Hippocampal formation (tissue), 2 donors: ENCODE measurements at places on chromosomes 5 and 9.
A peak's percentile ranks its signal among the peaks of the same experiment; 100 is the strongest.

- DNase-seq = no peak
Measured at GRCh38 chr9:7075154-7075553, 317.4 kb downstream of the KDM4C start.

DNA sequence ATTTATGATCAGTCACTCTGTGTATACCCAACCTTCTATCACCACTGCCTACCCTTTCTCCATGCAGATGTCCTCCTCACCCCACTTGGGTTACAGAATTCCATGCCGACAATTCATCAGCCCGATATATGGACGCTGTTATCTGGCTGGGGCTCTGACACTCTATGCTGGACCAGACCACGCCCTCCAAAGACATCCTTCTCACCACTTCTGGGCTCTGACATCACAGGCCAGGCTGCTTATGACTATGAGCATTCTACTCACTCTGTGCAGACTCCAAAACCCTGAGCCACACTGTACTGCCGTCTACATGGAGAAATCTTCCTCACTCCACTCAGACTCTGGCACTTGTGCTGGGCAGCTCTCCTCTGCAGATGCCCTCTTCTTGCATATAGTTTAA is 7.6 kb upstream of the AK3 start:
- no peak for DNase-seq

- DNase-seq = peak; percentile 36
Measured at GRCh38 chr5:98769210-98769958, 4.1 kb upstream of the RGMB start.

- DNase-seq = no peak
Measured at GRCh38 chr9:70701163-70701562, 286.7 kb upstream of the KLF9 start.

DNA sequence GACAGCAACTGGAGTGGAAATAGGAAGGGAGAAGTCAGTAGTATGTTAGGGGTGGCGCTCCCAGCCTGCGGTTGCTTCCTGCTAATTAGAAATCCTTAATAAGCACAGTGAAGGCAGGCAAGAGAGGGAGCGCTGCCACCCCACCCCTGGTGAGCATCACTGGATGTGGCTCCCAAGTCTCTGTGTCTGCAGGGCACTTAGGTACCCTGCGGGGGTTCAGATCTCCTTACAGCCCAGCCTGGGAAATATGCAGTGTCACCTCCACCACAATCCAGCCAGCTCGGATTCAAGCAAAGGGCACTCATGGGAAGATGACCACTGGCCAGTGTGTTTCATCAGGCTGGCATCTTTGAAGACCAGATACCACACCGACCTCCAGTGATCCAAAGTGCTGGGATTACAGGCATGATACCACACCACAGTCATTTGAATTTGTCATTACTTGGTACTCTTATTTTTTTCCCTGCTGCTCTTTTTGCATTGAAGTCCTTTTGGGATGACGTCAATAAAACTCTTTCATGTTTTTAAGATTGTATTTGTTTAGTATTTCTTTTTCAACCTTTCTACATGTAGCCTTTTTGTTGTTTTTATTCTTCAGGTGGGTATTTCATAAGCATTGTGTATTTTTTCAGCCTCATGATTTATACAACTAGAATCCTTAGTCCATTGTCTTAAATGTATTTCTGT is 90.1 kb downstream of the ANKRD18B start:
- no peak for DNase-seq

DNA sequence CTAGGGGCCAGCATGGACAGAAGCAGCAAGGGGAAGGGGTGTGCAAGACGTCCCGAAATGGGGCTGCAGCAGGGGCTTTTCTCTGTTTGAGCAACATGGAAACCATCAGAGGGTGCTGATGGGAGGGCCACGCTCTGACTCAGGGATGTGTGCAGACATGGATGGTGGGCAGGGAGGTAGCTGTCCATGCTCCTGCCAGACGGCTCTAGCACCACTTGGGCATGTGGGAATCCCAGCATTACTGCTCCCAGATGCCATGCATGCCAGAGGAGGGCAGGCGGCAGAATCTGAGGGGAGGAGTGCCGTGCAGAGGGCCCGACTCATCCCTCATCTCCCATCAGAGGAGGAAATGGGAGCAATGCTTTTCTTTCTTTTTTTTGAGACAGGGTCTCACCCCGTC is 45.6 kb upstream of the SLC25A51 start:
- DNase-seq = no peak

DNA sequence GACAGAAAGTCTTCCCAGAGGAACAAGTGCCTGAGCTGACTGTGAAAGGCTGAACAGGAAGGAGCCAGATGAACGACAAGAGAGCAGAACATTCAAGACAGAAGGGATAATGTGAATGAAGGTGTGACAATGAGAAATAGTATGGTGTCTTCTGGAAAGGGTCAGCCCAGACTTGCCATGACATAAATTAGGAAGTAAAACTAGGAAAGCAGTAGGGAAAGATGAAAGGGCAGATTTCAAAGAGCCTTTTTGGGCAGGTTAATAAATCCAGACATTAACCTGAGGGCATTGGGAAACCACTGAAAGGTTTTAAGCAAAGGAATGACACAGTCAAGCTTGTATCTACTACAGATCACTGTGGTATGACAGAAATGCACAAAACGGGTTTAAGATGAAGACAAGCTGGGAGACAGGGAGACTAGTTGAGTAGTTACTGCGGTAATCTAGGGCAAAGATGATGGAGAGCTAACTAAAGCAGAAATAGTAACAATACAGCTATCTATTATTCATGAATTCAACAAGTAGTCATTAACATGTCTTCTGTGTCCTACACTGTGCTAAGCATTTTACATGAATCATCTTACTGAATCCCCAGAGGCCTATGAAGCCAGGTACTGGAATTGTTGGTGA is 580.9 kb upstream of the WWC1 start:
- no peak for DNase-seq

- DNase-seq = peak; percentile 18
Measured at GRCh38 chr9:114205171-114206015, 50.1 kb downstream of the COL27A1 start.

- DNase-seq = no peak
Measured at GRCh38 chr5:14286574-14287421, 143.7 kb downstream of the TRIO start.

DNA sequence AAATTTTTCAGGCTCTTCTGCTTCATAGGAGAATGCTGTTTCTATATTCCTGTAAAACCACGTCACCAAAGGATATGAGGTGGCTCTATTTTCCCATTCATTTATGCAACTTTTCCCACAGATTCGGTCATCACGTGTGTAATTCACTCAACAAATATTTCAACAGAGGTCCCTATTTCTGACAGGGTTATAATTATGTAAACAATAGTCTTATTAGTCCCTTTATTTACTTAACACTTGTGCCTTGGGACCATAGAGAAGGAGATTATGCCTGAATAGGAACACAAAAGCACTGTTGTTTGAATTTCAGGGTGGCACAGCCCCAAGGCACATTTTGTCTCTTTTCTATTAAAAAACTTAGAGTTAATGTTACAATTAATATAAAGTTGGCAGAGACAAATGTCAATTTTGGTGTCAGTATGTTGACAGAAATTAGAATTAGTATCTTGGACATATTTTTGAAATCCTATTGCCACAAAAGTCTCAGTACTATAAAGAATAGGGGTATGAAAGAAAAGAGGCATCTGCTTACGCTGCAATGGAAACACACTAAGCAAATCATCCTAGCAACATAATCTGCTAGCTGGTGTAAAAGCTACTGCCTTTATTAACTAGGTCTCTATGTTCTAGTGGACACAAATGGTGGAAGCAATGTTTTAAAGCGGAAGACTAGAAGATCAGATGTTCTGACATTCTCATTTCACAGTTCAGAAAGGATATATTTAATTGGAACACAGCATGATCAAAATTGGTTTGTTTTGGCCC is 229.1 kb upstream of the TBCA start:
- DNase-seq = peak; percentile 59

DNA sequence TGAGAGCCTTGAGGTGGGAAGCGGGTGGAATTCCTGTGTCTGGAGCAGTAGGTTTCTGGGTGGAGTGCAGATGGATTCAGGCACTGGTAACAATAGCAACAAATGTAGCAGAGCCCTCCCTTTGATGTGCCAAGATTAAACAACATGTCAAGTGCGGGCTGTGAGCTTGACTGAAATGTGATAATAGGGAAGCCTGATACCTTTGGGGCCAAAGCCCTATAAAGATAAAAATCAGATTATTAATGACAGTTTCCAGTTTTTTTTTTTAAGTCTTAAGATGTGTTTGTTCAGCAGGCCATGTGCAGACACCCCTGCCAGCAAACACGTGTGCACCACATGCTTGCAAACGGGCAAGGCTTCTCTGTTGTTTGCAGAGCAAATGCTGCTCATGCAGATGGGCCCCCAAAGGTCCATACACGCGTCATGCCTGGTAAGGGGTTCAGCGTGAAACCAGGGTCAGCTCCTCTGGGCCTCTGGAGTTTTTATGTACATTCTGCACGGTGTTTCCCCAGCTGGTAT is 193.2 kb downstream of the GADD45G start:
- no peak for DNase-seq

DNA sequence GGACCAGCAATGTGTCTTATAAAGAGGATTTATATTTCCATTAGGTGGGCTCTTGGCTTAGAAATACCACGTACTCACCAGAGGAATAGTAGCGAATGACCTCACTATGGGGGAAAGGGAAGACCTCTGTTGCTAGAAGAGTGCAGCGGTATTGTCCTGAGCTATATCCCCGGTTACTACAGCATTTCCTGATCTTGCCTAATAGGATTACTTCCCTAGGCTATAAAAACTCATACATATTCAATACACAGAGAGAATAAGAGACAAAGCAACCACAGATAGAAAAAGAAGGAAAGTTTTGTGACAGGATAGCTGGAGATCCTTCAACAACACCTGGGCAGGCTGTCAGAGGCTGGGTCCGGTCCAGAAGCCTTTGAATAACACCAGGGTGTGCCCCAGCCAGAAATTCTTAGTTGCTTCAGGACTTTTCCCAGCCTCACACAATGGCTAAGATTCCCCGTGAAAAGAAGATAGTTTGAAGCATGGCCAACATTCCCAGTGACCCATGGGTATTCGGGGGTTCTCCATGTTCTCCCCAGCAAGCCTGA is 85.4 kb downstream of the TRIM36 start:
- DNase-seq = no peak

DNA sequence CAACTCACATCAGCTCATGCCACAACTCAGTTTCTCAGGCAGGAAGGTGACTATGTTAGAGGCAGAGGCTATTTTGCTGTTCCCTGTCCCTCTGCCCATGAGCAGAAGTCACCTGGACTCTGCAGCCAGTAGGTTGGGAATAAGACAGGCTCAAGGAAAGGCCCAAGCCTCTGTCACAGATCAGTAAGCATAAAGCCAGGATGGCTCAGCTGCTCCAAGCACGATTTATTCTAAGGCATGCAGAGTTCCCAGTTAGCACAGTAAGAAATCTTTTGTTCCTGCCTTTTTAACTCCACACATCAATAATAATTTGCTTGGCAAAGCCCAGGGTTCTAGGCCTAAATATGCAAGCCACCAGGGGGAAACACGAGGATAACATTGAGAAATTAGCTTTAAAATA is 249.0 kb upstream of the ADRA1B start:
- no peak for DNase-seq

GRCh38 chr5:143592648-143593047 is 189.2 kb upstream of the NR3C1 start:
- DNase-seq = no peak

DNA sequence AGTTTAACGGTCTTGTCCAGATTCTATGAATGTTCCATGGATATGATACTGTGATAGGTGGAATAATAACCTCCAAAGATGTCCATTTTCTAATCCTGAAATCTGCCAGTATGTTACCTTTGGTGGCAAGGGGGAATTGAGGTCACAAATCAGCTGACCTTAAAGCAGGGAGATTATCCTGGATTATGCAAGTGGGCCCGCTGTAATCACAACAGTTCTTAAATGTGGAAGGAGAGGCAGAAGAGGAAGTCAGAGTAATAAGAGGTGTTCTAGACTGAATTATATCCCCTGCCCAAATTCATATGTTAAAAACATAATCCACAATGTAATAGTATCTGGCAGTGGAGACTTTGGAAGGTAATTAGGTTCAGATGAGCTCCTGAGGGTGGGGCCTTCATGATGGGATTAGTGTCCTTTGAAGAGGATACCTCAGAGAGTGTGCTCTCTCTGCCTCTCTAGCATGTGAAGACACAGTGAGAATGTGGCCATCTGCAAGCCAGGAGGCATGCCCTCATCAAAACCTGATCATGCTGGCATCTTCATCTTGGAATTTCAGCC is 47.6 kb upstream of the ZFAND5 start:
- DNase-seq = no peak

DNA sequence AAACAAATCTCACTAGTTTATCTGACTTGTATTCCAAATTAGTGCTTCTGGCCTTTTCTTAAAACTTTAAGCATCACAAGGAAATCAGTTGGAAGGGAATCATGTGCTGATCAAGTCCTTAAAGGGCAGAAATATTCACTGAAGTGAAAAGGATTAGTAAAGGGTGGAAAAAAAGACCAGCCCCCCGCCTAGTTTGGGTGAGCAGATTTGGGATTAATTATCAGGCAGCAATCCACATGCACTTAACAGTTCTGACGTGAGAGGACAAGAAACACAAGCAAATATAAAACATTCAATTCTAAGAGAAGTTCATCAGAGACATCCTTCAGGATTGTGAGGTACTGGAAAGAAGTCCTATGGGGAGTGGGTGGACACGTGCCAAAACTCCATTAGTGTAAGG is at the start of gene TYRP1:
Gene TYRP1 (plus strand): TSS at position 245 of the 400 bp plus-strand sequence. CDS start 612 bp downstream, outside the sequence.
- no peak for DNase-seq

DNA sequence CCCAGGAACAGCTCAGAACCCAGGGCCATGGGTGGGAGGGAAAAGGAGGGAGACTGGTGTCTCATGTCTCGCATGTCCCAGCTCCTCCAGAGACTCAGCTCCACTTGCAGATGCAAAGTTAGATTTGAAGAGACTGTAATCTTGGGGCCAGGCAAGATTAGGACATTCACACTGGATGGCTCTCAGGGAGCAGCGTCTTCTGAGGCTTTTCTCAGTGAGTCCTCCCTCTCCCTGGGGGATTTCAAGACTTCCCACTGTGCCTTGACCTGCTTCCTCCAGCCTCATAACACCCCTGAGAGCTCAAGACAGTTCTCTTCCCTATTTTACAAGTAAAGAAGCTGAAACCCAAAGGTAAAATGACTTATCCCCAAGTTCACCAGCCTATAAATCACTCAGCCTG is 10.5 kb upstream of the TCOF1 start:
- no peak for DNase-seq

GRCh38 chr9:124385623-124386022 is 29.6 kb downstream of the PSMB7 start:
- no peak for DNase-seq
